AG09319 (cell line): ENCODE measurements at places on chromosomes 5 and 9.

GRCh38 chr5:27125856-27126255 is 87.5 kb upstream of the CDH9 start:
- DNase-seq: no peak

DNA sequence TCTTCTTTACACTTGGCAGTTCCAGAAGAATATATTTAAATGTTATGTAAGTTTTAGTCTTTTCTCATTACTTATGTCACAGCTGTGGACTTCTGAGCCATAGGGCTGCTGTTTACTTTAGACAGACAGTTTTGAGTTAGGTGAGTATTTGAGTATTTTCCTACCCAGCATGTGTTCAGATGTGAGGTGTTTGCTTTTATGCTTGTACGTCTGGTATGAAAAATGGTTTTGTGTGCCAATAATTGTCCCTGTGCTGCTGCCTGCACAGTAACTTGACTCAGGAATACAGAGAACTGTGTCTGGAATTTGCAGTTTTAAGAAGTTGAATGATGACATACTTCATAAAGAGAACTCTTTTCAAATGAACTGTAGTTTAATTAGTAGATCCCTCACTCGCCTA is 20.8 kb downstream of the MEGF10 start:
- DNase-seq: no peak

- no peak for DNase-seq
Observed at GRCh38 chr5:67672636-67673035, 476.0 kb upstream of the CD180 start.

DNA sequence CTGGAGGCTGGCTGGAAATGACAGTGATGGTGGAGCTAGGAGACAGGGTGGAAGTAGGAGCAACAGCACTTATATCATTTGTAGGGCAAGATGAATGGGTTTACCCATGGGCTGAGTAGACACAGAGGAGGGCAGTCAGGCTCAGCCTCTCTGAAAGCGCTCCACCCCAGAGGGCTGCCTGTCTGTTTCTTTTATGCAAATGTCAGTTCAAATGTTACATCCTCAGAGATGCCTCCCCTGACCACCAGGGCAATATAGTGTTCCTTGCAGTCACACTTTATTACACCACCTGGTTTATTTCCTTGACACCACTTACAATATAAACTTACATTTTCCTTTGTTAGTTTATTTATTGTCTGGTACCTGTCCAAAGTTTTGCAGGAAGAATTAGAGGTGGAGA is 159.5 kb upstream of the IL12B start:
- DNase-seq: no peak

DNA sequence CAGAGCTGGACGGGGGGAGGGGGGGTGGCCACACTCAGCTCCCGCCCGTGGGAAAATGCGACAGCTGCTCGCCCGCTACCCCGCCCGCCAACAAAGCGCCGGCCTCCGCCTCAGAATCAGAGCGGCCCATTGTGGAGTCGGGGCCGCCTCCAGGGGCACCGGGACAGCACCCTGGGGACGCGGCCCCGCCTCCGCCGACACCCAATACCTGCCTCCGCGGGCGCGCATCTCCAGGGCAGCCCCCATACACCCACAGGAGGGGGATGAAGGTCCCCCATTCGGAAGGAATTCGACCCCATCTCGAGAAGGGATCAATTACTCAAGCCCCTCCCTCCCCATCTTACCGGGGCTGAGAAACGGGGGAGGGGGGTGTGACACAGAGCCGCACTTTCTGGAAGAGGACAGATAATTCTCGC is 1.3 kb downstream of the NOTCH1 start:
- DNase-seq: no peak

DNA sequence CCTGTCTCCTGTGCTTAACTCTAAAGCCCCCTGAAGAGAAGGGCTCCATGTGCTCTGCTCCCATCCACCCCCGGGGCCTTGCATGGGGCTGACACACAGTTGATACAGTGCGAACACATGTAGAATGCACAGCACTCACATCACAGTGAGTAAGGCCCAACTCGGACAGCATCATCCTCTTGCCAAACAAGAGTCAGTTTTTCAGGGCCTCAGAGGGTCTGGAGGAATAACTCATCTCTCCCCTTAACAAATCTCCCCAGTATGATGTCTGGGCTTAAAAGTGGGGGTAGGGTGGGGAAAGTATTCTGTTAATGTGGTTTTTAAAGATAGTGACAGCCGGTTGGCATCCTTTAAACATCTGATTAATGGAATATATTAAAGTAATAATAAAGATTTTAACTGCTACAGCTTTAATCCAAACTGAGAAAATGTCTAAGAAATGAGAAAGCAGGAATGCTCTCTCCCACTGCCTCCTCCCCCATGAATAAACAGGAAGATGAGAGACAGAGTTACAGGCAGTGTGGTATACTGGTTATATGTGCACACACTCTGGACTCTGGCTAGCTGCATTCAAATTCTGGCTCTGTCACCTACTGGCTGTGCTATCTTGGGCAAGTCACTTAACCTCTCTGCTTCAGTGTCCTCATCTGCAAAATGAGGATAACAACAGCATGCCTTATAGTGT is 22.5 kb downstream of the APBA1 start:
- no peak for DNase-seq

DNA sequence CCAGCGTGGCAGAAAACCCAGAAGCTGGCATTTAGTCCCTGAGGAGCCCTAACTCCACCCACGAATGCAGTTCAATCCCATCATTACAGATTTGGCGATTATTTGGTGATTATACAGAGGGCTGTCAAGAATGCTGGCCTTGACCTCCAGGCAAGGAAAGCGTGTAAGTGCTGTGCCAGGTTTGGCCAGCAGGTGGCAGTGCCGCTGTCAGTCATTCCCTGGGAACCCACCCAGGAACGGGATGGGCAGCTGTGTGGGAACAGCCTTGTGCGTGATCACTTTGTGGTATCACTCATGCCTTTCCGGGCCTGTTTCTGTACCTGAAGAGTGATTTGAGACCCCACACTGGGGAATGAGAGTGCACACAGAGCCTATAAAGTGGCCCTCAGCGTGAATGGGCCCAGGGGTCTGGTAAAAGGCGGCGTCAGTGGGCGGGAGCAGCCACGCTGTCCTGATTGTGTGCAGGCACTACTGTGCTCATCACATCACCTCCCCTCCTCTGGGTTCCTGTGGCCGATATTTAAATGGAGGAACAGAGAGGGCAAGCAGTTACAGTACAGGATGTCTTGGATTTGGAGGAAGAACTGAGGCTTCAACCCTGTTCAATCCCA is 215.6 kb downstream of the ROR2 start:
- no peak for DNase-seq

DNA sequence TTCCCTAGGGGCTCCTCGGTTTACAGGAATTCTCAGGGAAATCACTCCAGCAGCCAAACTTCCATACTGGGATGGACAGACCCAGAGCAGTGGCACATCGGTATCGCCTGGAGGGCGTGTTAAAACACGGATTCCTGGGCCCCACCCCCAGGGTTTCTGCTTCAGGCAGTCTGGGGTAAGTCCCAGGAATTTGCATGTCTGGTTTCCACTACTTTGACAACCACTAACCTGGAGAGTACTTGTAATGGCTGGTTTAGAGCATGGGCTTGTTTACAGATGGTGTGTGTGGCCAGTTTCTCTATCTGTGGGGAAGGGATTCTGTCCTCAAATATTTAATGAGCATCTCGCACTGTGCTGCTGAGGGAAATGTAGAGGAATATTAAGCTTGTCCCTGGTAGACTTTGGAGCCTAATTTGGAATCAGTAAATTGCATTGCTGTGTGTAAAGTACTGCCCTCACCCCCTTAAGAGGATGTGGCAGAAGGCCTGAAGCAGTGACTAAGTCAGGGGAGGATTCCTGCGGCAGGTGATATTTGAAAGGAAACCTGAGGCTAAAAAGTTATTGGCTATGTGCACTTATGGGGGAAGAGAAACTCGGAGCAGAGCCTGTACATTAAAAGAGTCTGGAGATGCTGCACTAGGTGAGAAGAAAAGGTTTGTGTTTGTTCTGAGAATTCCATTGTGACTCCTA is 18.6 kb upstream of the TJP2 start:
- DNase-seq: no peak

DNA sequence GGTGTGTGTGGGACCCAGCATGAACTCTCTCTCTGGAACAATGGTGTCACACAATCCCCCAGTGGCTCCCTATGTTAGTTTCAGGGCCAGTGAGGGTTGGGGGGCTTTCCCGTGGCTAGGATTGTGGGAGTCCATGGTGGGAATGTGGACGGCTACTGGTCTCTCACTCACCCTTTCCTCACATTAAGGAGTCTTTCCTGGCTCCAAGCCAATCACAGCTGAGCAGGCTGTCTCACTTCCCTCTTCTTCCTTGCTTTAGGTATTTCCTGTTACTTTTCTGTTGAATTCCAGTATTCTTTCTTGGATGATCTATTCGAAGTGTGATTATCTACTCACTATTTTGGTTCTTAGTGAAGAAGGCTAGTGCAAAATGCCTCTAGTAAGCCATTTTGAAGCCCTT is 324.4 kb upstream of the MPDZ start:
- DNase-seq: no peak

GRCh38 chr9:121269642-121270254 is 1.8 kb downstream of the GSN start:
- no peak for DNase-seq

GRCh38 chr5:1759378-1759970 is 40.2 kb downstream of the MRPL36 start:
- no peak for DNase-seq

- DNase-seq: no peak
Observed at GRCh38 chr5:135069895-135070657, 36.0 kb upstream of the PITX1 start.

GRCh38 chr5:98157368-98157767 is 616.1 kb upstream of the RGMB start:
- no peak for DNase-seq

DNA sequence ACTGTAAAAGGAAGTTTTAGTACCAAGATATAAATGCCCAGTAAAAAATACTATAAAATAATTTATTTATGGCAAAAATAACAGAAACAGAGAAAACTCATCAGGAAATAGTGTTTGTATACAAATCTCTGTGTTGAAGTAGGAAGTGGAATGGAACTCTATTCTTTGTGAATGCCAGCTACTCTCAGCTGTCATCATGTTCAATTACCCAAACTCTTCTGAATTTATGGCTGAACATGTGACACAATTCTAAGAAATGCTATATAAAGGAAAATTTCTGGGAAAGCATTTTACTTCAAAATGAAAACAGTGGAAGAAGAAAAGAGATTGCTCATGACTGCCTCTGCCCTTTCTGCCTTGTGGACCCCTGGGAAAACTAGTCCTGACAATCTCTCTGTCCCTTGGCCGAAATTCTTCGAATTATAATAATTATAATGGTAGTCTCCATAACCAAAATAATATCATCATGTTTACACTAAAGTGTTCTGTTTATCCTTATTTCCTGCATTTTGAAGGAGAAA is 522.3 kb upstream of the ST8SIA4 start:
- no peak for DNase-seq

DNA sequence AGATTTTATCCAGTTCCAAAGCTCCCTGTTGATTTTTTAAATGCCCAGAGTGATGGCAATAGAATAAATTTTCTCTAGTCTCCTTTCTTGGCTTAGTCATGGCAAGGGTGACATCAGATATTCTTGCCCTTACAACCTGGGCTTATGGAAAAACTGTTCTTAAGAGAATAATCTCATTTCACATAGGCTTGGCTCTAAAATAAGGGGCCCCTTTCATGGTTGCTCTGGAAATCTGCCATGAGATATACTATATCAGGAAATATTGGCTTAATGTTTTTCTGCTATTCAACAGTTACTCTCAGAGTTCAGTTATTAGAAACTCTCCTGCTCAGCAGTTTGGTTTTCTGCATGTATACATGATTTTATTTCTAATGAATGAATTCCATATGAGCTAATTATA is 7.8 kb downstream of the HMHB1 start:
- DNase-seq: no peak

GRCh38 chr5:150624334-150625163 is 15.9 kb upstream of the SYNPO start:
- DNase-seq: no peak

DNA sequence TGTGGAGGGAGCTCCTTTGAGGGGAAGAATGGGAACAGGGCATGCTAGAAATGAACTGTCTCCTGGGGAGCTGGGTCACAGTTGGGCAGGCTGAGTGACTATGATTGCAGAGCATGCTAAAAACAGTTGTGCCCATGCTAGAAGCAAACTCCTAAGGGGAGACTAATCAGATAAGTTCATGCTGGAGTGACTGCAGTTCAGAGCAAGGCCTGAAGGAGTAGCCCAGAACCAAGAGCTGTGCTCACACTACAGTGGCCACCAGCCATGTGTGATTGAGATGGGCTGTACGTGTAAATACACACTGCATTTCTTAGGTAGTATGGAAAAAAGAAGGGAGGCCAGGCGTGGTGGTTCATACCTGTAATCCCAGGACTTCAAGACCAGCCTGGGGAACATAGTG is 10.3 kb upstream of the AK1 start:
- no peak for DNase-seq

DNA sequence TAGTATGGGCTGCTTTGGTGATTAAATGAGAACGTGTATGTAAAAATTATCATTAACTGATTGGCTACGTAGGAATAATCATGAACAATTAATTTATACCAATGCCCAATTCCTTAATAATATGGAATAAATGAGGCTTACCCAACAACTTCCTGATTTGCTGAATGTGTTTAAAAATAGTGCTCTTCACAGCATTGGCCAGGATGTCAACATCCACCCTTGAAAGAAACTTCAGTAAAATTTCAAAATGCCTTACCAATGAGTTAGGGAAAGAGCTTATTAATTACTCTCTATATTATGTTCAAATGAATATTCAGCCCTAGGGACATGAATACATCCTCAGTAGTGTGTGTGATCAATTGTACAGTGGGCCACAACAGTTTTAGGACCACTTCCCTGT is 401.4 kb downstream of the PSAT1 start:
- DNase-seq: no peak

DNA sequence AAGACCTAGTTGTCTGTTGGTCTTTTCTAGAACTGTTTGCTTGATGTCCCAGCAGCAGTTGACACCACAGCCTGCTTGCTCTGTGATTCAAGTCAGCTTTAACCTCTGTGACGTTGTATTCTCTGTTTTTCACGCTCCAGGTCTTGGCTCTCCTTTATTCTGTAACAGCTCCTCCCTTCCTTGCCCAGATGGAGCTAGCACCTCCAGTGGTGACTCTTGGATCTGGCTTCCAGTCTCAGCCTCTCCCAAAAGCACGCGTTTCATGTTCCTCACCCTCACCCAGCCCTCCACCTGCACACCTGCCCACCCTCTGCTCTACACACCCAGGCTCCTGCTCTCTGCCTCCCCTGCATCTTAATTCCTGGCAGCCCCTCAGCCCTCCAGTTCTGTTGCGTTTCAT is 50.6 kb downstream of the DMRT1 start:
- DNase-seq: no peak

GRCh38 chr5:141944076-141944475 is 13.9 kb downstream of the PCDH12 start:
- DNase-seq: no peak

DNA sequence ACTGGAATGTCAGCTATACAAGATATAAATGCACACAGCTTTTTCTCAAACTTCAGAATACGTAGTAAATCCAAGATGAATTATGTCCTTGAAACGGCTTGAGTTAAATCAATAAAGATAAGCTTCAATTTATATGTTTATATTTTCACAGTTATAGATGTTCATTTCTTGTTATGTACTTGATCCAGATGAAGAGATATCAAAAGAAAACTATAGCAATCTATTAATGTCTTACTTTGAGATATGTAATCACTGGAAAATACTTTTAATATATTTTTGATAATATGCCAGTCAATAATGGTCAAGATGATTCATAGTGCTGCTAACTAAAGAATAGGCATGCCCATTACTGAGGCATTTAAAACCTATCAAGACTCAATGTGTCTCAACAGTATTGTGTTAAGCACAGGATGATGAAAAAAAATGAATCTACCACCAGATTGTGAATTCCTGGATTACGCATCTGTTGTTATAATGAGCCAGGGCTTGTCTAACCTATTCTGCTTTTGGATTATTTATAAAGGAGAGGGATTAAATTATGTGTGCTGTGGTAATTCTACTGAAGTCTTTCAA is 372.6 kb upstream of the PRR16 start:
- no peak for DNase-seq
